ENCODE measurements at places on chromosomes 12 and 14.

- DNase-seq = no peak
Observed at GRCh38 chr14:35975814-35976213, 149.7 kb downstream of the BRMS1L start.

GRCh38 chr12:48988030-48988649 lies 10.0 kb downstream of the WNT1 start:
- peak; percentile 19 for DNase-seq

DNA sequence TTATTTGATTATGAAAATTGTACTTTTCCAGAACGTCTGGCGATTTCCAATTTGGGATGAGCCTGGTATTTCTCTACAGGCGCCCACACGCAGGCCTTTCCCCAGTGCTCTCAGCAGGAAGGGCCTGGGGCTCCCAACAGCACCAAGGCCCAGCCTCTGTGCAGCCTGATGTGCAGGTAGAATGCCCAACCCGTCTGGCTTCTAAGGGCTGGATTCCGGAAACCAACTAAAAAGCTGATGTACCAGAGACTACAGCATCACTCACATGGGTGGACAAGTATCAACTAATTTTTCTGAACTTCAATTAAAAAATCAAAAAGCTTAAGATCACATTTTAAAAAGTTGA lies 25.8 kb downstream of the CDC42BPB start:
- DNase-seq = no peak

DNA sequence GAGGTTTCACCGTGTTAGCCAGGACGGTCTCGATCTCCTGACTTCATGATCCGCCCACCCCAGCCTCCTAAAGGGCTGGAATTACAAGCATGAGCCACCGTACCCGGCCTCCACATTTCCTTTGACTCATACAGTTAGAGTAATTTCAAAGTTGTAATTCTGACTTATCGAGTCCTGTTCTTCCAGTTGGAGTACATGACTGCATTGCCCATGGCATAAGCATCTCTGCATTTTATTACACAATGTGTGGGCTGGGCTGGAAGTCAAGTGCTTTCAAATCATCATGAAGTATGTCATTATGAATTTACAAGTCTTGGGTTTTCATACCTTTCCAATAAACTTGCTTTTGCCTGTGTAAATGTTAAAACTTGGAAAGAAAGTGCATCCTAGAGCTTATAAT lies 1295.7 kb upstream of the FLRT2 start:
- no peak for DNase-seq

- no peak for DNase-seq
Observed at GRCh38 chr12:98374007-98374406, 141.4 kb upstream of the TMPO start.
